Osteocyte (in vitro differentiated cells): ENCODE measurements at places on chromosomes 11 and 22. TPM values are rescaled to one million over a fixed set of nuclear protein-coding genes. Genes with fewer than 3 reads are reported as not detected.
A peak's percentile ranks its signal among the peaks of the same experiment; 100 is the strongest.

DNA sequence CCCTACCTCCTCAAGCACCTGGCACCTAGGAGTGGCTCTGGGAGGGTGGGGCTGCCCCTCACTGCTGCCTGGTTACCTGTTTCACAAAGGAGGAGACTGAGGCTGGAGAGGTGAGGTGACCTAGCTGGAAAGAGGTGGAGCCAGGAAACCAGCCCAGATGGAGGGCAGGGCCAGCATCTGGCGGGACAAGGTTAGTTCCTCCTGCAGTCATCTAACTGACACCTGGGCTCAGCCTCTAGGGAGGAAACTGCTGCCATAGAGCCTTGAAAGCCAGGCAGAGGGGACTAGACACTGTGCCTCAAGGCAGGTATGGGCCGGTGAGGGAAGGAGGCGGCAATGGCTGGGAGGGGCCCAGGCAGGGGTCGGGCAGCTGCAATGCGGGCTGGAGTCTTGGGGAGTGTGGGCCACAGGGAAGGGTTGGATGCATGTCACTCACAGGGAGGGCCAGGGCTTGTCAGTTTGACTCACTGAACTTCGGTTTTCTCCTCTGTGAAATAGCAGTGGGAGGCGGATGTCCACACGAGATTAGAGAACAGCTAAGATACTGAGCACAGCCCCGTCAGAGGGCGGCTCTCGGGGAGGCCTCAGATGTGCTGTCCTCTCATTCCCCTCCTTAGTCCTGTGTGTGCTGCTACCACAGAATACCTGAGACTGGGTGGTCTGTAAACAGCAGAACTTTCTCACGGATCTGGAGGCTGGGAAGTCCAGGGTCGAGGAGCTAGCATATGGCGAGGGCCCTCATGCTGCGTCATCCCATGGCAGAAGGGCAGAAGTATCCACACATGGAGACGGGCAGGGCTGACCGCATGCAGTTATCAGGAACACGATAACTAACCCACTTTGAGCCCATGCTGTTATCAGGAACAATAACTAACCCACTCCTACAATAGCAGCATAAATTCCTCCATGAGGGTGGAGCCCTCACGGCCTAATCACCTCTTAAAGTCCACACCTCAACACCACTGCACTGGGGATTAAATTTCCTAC is 16.1 kb downstream of the MGAT3 start:
- H3K27me3 ChIP-seq, result no peaks in the 10 kb centered on the region
- no peaks in the 10 kb centered on the region for H3K36me3 ChIP-seq
- DNase-seq, result no peak

GRCh38 chr11:62588966-62589637 is 2.2 kb downstream of the TUT1 start:
- H3K36me3 ChIP-seq, result peaks cover 5% of the 10 kb centered on the region
- H3K27me3 ChIP-seq, result no peaks in the 10 kb centered on the region
- no peak for DNase-seq
- H3K4me1 ChIP-seq, result peaks cover 33% of the 10 kb centered on the region
- no peak overlapping the region for H3K27ac ChIP-seq
- peak overlapping the region; percentile 90 for H3K4me3 ChIP-seq

DNA sequence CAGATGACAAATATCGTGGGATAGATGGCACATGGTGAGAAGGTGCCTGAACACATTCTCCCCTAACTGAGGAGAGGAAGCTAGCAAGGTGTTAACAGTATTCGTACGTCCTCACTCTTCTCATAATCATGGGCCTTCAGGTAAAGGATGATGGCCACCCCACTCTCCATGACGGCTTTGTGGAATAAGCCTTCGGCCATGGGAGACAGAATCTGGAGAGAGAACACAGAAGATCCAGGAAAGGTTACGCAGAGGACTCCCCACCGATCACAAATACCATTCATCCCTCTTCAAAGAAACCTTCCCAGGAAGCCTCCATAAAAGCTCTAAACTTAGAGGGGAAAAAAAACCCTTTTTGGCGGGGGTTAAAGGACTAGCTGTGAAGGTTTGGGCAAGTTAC is 189.9 kb downstream of the BCR start:
- H3K27ac ChIP-seq, result no peak overlapping the region
- DNase-seq, result no peak
- no peak overlapping the region for H3K4me3 ChIP-seq
- H3K4me1 ChIP-seq, result no peaks in the 10 kb centered on the region
- H3K27me3 ChIP-seq, result peaks cover 61% of the 10 kb centered on the region
- no peaks in the 10 kb centered on the region for H3K36me3 ChIP-seq

DNA sequence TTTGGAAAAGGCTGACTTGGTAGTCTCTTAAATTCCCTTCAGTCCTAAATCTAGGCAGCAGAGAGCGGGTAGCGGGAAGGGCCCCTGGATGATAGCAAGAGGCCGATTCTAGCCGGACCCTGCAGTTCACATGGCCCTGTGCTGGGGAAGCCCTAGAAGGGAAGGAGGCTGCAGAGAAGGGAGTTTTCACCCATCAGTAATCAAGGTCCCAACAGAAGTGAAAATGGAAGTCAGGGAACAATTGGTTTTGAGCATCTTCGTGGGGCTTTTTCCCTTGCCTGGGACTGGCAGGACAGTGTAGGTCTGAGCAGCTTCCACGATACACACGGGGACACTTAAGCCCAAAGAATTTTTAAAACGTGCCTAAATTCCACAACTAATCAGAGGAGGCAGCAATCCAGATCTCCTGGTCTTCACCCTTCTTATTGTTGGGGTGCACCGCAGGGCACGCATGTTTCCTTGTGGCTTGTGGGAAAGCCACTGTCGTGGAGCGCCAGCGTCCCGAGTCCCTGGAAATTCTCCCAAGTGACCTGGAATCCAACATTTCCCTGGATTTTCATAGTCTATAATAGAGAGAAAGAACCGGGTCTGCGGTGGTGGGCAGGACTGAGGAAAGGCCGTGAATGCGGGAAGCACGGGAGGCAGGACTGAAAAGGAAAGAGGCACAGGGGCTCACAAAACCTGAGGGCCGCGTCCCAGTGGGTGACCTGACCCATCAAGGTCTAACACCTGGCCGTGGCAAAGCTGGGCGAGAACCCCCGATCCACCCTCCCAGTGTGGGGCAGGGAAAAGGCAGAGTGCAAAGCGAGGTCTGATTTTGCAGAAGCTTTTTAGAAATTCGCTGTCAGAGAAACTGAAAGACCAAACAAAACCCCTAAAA is 846 bp upstream of the OAF start:
- H3K27me3 ChIP-seq, result peaks cover 11% of the 10 kb centered on the region
- H3K27ac ChIP-seq, result peak overlapping the region; percentile 76
- DNase-seq, result no peak
- H3K36me3 ChIP-seq, result no peaks in the 10 kb centered on the region
- peaks cover 21% of the 10 kb centered on the region for H3K4me1 ChIP-seq

GRCh38 chr11:8317159-8317558 is 53.5 kb upstream of the LMO1 start:
- peaks cover 23% of the 10 kb centered on the region for H3K27me3 ChIP-seq
- H3K27ac ChIP-seq, result no peak overlapping the region
- H3K4me1 ChIP-seq, result no peaks in the 10 kb centered on the region
- no peak for DNase-seq

DNA sequence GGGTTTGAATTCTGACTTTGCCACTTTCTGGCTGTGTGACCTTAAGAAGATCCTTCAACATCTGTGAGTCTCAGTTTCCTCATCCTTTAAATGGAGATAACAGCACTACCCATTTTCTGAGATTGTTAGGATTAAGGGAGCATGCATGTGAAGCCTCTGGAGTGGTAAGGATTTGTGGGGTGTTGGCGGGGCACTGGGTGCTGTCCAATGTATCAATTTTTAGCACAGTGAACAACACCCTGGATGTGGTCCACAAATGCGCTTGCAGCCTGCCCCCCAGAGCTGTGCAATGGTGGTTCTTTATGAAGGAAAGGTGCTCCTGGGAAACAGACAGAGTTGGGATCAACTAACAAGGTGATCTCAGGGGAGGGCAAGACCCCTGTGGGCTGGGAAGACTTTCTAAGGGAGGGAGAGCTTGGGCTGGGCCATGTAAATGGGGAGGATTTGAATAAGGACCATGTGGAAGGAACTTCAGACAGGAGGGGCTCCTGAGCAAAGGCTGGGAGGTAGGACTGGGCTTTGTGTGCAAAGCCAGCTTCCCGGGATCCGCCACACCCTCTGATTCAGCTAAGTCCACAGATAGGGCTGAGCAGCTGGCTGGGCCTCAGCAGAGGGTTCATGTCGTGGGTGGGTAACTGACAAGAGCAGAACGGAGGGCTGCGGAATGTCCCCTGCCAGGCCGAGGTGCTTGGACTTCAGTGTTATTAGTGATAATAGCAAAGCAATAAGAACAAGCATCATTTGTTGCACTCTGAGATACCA is 22.7 kb upstream of the RASD2 start:
- H3K4me3 ChIP-seq, result no peak overlapping the region
- peaks cover 75% of the 10 kb centered on the region for H3K27me3 ChIP-seq
- no peaks in the 10 kb centered on the region for H3K36me3 ChIP-seq

DNA sequence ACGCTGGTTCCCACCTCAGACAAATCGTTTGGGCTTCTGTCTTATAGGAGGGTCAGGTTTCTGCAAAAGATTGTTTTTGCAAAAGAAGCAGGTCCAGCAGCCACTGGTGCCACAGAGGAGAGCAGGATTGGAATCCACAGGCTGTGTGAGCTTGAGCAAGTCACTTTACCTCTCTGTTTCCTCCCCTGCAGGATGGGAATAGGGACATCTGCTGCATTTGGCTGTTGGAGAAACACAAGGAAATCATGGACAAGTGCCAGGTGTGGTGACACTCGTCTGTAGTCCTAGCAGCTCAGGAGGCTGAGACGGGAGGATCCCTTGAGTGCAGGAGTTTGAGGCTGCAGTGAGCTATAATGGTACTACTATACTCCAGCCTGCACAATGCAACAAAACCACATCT is 422.6 kb downstream of the MN1 start:
- DNase-seq, result peak; percentile 46
- H3K36me3 ChIP-seq, result peaks cover 2% of the 10 kb centered on the region
- peak overlapping the region; percentile 35 for H3K4me3 ChIP-seq
- no peaks in the 10 kb centered on the region for H3K27me3 ChIP-seq
- H3K4me1 ChIP-seq, result peaks cover 27% of the 10 kb centered on the region
- peak overlapping the region; percentile 78 for H3K27ac ChIP-seq

DNA sequence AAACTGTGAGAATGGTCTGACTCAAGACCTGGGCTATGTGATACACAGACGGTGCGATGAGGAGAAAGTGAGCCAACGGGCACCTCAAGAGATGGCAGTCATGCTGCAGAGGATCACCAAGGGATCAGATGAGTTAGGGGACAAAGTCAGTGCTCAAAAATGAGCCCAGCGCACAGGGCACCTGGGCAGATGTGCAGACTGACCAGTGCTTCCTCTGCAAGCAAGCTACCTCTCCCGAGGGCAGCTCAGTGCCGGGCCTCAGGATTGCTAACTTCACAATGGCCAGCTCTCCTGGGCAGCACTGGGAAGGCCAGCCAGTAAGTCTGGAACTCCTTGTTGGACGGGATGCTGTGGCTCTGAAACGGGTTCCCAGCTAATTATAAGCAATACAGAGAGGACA is 15.3 kb downstream of the HDHD5 start:
- no peaks in the 10 kb centered on the region for H3K27me3 ChIP-seq
- no peak overlapping the region for H3K27ac ChIP-seq
- no peak for DNase-seq
- no peak overlapping the region for H3K4me3 ChIP-seq
- H3K36me3 ChIP-seq, result peaks cover 7% of the 10 kb centered on the region

GRCh38 chr11:35950082-35950481 is 6.2 kb downstream of the LDLRAD3 start:
- no peak overlapping the region for H3K4me3 ChIP-seq
- no peak for DNase-seq
- H3K36me3 ChIP-seq, result no peaks in the 10 kb centered on the region
- no peak overlapping the region for H3K27ac ChIP-seq

DNA sequence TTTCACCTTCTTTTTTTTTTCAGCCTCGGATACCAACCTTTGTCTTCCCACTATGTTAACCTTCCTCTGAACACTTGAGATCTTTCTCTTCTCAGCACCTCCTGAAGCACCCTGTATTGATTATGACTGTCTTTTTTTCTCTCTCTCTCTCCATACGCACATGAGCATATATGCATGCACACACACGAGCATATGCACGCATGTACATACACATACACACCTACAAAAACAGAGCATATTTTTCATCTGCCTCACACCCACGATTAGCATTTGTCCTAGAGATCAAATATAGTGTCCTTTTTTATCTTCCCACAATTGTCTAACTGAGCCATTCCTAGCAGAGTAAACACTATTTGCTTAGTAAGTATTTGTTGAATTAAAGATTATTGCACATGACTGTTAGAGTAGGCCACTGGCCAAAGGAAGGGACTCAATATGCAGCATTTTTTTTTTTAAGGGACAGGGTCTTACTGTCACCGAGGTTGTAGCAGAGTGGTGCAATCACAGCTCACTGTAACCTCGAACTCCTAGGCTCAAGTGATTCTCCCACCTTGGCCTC is 622.2 kb upstream of the CCDC90B start:
- no peak for DNase-seq
- no peaks in the 10 kb centered on the region for H3K4me1 ChIP-seq
- no peak overlapping the region for H3K27ac ChIP-seq
- no peaks in the 10 kb centered on the region for H3K36me3 ChIP-seq

- H3K4me3 ChIP-seq, result no peak overlapping the region
- H3K27ac ChIP-seq, result no peak overlapping the region
- no peaks in the 10 kb centered on the region for H3K27me3 ChIP-seq
- H3K4me1 ChIP-seq, result peaks cover 3% of the 10 kb centered on the region
- H3K36me3 ChIP-seq, result peaks cover 25% of the 10 kb centered on the region
- no peak for DNase-seq
Observed at GRCh38 chr22:20465759-20466077, 28.1 kb upstream of the SCARF2 start.

DNA sequence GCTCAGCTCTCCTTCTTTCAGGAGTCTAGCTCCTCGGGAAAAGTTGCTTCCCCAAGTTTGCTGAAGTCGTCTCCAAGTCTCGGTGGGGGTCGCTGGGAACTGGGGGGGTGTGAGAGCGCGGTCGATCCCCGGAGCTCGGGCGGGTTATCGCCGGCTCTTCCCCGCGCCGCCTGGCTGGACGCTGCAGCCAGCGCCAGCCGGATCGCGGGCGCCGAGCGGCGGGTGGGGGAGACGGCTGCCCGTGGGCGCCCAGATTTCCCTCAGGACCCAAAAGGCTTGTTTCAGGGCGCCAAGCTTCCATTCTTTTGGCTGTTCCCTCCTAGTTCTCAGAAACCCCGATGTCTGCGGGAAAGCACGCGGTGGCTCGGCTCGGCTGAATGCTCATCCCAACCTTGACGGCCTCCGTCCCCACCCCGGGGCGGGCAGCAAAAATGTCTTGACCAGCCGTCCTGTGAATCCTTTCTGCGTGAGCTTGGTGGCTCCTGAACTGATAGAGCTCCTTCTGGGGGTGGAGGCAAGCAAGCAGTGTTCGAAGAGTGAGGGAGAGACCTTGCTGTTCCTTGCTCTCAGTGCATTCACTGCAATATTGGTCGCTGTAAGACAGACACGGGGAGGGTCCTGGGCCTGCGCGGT is 1.7 kb downstream of the ZBTB16 start:
- peaks cover 25% of the 10 kb centered on the region for H3K36me3 ChIP-seq
- H3K4me3 ChIP-seq, result peak overlapping the region; percentile 89
- peaks cover 18% of the 10 kb centered on the region for H3K4me1 ChIP-seq
- DNase-seq, result no peak
- H3K27ac ChIP-seq, result peak overlapping the region; percentile 89

GRCh38 chr22:42367980-42368378 is 64.2 kb downstream of the NFAM1 start:
- no peak overlapping the region for H3K4me3 ChIP-seq
- no peaks in the 10 kb centered on the region for H3K36me3 ChIP-seq
- H3K4me1 ChIP-seq, result peaks cover 36% of the 10 kb centered on the region

Gene CABP4
- 0.35 TPM in 1 of 2 replicates, not detected in the other for total RNA-seq

Gene TREH
- total RNA-seq, result not detected in 2 replicates

Gene MRGPRX3
- not detected in 2 replicates for total RNA-seq

Gene CLCF1
- 7.2 and 7.8 TPM in 2 replicates for total RNA-seq

Gene SLC22A8
- not detected in 2 replicates for total RNA-seq

Gene OR51B5
- not detected in 2 replicates for total RNA-seq

Gene MFNG
- 1.5 and 2.3 TPM in 2 replicates for total RNA-seq

Gene HTR3B
- not detected in 2 replicates for total RNA-seq
